ENCODE measurements at places on chromosomes 7 and 10.

DNA sequence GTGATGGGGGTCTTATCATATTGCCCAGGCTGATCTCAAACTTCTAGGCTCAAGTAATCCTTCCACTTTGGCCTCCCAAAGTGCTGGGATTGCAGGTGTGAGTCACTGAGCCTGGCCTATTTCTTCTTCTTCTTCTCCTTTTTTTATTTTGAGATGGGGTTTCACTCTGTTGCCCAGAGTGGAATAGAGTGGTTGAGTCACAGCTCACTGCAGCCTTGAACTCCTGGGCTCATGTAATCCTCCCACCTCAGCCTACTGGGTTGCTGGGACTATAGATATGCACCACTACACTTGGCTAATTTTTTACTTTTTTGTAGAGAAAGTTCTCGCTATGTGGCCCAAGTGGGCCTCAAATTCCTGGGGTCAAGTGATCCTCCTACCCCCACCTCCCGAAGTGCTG lies 124.3 kb downstream of the SKIDA1 start:
- no peak for DNase-seq

GRCh38 chr7:21617513-21617912 lies 74.7 kb downstream of the DNAH11 start:
- no peak for DNase-seq

DNA sequence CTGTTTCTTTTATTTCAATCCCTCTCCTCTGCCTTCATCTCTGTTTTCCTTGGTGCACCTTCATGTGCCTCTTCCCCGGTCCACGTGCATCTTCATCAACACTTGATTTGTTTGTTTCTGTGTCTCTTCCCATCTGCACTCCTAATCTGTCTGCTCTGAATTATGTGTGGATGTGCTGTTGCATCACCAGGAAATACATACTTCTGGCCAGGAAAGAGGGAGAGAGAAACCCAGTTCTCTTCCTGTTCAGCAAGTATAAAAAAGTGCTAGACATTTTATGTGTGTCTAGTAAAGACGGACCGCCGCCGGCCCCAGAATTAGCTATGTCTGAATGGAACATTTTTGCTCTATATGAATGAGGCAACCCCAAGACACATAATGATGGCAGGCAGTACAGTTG lies 93.8 kb downstream of the CALD1 start:
- no peak for DNase-seq

DNA sequence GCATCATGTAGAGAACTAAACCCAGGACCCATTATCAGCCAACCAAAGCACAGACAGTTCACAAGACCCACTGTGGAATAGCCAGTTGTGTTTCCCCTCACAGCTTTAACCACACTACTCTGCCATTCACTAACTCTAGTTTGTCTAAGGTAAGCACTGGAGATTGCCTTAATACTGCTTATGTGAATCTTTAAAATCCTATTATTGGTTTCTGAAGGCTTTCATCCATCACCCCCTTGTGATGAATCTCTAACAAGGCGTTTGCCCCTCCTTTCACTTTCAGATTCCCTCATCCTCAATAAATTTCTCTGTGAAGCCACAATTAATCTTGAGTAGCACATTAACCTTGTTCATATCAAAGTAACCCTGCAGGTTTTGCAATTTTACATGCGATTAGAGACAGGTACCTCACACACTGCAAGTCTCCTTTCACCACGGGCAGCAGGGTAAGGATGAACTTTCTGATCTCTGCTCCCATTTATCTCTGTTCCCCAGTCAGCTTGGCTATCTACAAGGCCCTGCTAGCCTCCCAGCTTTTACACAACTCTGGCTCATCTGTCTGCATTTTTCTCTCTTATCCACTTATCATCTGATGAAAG lies 785.6 kb downstream of the REEP3 start:
- DNase-seq = no peak

GRCh38 chr7:86747698-86748097 lies 104.0 kb downstream of the GRM3 start:
- peak; percentile 54 for DNase-seq

GRCh38 chr10:34644224-34644623 lies 170.9 kb downstream of the PARD3 start:
- no peak for DNase-seq

All from NCI-H526 (cell line).